NCI-H1417 (cell line): ENCODE measurements at places on chromosomes 1 and 21.

DNA sequence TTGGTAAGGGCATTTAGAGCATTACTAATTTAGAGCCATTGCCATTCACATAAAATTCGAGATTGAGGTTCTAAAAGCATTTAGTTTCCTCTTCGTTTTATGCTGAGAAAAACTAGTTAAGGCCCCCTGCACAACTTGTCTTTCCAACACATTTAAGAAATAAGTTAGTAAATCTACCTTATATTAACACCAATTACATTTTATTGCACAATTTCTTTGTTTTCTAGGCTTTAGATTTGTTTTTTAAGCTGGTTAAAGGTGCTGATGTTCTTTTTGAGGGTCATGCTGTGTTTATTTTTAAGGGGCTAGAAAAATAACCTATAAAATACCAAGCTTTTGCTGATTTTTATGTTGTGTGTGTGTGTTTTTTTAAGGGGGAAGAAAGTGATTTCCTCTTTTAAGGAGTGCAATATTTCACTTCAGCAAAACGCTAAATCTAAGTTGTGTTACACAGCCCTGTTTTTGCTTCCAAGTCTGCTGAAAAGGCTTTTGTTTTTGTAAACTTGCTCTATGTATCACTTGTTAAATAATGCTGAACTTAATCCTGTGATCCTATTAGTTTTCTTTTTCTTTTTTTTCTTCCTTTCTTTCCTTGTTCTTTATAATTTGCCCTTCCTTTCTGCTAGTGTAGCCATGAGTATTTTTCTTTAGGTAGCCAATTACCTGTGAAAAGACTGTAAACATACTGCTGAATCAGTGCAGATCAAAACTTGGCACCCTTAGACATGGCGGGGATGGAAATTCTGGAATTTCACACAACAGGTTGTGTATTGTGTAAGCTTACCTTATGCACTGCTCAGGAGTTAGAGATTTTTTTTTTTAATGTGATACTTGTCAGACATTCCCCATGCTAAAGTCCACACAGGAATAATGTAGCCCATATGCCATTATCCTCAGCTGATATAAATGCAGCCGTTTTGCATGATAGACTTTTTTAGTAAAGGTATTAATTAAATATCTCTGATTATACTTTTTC is 1.5 kb downstream of the CEPT1 start:
- no peak for DNase-seq

DNA sequence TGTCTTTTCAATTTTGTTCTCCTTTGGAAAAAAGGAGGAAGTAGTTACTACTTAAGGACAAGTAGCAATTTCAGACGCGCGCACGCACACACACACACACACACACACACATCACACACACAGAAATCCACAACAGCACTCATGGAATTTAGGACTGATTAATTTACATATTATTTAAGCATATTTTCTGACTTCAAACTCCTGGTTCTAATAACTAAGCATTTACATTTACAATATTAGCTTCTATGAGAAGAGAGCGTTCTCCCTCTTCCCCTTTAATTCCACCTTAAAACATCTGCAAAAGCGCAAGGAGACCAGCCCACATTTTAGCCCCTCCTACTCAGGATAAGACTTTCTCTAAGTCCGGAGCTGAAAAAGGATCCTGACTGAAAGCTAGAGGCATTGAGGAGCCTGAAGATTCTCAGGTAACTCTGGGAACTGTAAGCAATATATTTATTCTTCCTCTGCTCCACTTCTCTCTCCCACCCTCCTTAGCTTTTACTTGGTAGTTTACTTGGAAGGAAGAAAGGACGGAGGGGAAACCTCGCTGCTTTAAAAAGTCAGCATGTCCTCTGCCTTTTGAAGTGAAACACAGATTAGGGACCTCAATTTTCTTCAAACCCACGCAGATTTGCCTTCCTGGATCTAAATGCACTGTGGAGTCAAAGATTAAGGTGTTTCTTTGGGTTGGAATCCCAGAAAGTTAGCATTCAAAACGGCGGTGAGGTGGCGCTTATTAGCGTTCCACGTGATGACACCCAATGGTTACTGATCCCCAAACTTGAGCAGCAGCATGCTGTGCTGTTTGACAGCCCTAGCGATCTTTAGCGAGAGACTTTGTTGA is at the start of gene PLA2G4A:
TSS of gene PLA2G4A (plus strand) at position 339 of the 844 bp plus-strand sequence. CDS start 25,406 bp downstream, outside the sequence.
- no peak for DNase-seq

DNA sequence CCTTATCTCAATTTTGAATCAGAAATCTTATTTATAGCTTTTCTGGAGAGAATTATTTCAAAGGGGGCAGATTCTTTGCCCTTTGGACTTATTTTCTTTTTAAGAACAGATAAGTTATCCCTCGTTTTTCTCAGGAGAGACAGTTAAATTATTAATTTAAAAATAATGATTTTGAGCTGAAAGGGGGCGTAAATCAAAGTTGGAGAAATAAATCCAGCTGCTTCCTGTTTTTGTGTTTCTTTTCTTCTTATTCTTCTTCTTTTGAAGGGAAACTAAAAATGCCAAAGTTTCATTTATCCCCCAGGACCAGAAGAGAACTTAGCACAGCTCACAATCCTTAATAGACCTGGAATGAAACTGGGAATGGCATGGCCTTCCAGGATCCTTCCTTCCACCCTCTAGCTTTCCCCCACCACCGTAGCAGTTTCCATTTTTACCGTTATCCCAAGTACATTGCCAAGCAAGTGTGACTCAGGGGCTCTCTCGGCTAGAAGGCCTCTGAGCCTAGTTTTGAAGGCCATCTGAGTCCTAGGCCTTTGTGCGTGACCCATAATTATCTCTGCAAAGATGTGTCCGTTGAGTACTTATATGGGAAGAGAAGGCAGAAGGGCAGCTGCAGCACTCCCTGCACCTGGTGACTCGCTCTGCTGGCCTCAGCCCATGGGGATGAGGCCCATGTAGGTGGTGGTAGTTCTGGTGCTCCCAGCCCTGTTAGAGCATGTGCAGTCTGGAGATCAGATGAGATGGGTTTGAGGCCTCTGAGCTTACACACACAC is 181.7 kb downstream of the ROR1 start:
- DNase-seq: peak; percentile 20

GRCh38 chr1:18422076-18422777 is 58.5 kb upstream of the KLHDC7A start:
- no peak for DNase-seq

DNA sequence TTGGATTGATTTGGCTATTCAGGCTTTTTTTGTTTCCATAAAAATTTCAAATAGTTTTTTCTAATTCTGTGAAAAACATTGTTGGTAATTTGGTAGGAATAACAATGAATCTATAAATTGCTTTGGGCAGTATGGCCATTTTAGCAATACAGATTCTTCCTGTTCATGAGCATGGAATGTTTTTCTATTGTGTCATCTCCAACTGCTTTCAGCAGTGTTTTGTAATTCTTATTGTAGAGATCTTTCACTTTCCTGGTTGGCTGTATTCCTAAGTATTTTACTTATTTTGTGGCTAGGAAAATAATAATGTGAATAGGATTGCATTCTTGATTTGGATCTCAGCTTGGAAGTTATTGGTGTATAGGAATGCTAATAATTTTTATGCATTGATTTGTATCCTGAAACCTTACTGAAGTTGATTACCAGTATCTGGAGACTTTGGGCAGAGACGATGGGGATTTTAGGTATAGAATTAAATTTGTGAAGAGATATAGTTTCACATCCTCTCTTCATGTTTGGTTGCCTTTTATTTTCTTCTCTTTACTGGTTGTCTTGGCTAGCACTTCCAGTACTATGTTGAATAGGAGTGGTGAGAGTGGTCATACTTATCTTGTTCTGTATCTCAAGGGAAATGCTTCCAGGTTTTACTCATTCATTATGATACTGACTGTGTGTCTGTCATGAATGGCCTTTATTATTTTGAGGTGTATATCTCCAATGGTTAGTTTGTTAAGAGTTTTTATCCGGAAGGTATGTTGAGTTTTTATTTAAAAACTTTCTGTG is 57.3 kb downstream of the DRAM2 start:
- no peak for DNase-seq

- DNase-seq: no peak
These were observed 144.2 kb upstream of the C1orf105 start for GRCh38 chr1:172276120-172276818.

GRCh38 chr21:29290240-29290639 is 8.5 kb upstream of the BACH1 start:
- no peak for DNase-seq

GRCh38 chr1:194084755-194085154 is 898.3 kb upstream of the B3GALT2 start:
- no peak for DNase-seq

DNA sequence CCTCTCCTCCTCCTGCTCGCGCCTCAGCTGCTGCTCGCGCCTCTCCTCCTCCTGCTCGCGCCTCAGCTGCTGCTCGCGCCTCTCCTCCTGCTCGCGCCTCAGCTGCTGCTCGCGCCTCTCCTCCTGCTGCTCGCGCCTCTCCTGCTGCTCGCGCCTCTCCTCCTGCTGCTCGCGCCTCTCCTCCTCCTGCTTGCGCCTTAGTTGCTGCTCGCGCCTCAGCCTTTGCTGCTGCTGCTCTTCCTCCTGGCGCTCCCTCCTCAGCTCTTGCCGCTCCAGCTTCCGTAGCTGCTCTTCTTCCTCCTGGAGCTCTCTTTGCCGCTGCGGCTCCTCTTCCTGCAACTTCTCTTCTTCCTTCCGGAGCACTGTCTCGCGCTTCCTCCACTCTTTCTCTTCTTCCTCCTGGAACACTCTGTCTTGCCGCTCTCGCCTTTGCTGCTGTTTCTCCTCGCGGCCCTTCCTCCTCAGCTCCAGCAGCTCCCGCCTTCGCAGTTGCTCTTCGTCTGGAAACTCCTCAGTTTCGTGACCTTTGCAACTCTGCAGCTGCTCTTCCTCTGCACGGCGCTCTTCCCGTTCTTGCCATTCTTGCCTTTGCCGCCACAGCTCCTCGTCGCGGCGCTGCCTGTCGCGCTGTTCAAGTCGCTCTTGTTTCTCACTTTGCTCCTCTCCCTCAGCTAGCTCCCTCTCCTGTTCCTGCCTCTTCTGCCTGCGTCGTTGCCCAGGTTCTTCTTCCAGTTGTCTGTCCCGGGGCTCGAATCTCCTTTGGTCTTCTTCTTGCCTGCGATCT is 3.0 kb downstream of the TCHH start:
- DNase-seq: no peak

GRCh38 chr1:212293579-212293978 is 8.4 kb downstream of the PPP2R5A start:
- DNase-seq: no peak

GRCh38 chr1:177275736-177276135 is 105.0 kb downstream of the BRINP2 start:
- no peak for DNase-seq
